ENCODE measurements at places on chromosomes 1 and 21.

- DNase-seq: no peak
Observed at GRCh38 chr1:227131193-227131592, 187.1 kb downstream of the CDC42BPA start.

DNA sequence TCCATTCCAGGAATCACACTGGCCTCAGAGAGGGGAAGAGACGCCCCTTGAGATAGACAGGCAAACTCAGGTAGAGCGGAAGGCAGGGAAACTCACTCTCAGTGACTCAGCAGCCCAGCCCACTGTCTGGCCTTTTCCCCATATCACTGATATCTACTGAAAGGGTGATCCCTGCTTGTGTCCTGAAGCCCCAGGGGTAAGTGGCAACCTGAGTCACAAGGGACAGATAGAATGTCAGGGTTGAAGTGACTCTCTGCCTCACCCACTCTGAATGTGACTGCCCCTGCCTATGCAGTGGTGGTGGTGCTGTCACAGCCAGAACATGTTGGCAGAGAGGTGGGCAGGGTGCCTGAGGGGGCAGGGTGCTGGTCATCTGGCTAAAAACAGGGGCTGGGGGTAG, 157.5 kb upstream of the FGGY start:
- no peak for DNase-seq

GRCh38 chr1:2587071-2587859, 688 bp downstream of the PRXL2B start:
- no peak for DNase-seq

- no peak for DNase-seq
Observed at GRCh38 chr1:107389410-107390396, 248.9 kb downstream of the NTNG1 start.

DNA sequence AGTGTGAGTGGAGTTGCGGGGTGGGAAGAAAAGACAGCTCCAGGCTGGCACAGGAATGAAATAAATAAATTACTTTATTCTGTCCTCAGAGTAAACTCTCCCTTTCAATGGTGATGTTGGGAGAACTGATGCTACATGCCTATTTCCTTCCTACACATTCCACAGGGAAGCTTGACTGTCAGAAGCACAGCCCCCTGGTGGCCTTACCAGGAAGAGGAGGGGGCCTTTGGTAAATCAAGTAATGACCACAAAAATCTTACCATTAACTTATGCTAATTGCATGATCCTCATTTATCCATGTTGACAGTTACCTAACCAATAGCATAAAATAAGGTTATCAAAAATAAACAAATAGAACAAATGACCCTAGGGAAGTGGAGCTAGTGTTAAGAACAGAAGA, 605.0 kb upstream of the PKN2 start:
- no peak for DNase-seq

DNA sequence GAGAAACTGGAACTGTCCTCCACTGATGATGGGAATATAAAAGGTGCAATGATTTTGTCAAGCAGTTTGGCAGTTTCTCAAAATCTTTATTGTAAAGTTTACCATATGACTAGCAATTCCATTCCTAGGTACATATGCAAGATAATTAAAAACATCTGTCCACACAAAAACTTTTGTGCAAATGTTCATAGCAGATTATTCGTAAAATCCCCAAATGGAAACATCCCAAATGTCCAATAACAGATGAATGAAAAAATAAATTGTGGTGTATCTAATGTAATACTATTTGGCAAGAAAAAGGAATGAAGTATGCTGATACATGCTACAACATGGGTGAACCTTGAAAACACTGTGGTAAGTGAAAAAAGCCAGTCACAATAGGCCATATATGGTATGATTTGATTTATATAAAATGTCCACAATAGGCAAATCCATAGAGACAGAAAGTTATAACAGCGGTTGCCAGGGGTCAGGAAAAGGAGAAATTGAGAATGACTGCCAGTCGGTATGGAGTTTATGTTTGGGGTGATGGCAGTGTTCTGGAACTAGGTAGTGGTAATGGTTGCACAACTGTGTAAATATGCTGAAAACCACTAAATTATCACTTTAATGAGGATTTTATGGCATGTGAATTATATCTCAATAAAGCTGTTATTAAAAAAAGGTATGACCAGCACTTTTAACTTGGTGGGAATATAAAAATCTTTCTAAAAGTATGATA, 81.7 kb upstream of the BEND5 start:
- DNase-seq: no peak

DNA sequence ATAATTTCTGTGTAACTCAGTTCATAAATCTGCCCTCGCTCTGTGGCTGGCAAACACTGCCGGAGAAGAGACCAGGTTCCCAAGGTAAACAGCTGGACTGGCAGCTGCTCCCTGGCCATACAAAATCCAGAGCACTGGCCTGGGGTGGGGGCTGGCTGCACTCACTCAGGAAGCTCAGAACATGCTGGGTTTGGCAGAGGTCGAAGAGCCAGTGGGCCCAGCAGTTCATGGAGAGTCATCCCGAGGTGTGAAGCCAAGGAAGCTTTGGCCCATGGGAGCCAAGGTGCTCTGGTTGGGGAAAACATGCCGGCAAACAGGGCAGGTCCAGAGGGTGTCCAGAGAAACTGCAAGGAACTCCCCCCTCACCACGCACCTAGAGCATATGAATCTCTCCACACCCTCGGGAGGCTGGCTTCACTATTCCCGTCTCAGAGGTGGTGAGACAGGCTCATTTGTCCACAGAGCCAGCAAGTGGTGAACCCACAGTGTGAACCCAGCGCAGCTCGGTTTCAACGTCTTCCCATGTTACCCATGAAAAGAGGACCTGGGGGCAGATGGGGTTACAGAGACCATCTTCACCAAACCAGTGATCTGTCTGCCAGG, 102.4 kb downstream of the DMRTB1 start:
- DNase-seq: no peak

- DNase-seq: no peak
Observed at GRCh38 chr1:51840743-51841461, 37.6 kb downstream of the NRDC start.

GRCh38 chr1:234914606-234915290, 213.9 kb downstream of the TOMM20 start:
- no peak for DNase-seq

Measured in Panc1 (cell line).